ENCODE measurements at places on chromosomes 6 and 20.
A peak's percentile ranks its signal among the peaks of the same experiment; 100 is the strongest.

GRCh38 chr6:69179681-69180080 lies 544.6 kb downstream of the ADGRB3 start:
- DNase-seq, result no peak

DNA sequence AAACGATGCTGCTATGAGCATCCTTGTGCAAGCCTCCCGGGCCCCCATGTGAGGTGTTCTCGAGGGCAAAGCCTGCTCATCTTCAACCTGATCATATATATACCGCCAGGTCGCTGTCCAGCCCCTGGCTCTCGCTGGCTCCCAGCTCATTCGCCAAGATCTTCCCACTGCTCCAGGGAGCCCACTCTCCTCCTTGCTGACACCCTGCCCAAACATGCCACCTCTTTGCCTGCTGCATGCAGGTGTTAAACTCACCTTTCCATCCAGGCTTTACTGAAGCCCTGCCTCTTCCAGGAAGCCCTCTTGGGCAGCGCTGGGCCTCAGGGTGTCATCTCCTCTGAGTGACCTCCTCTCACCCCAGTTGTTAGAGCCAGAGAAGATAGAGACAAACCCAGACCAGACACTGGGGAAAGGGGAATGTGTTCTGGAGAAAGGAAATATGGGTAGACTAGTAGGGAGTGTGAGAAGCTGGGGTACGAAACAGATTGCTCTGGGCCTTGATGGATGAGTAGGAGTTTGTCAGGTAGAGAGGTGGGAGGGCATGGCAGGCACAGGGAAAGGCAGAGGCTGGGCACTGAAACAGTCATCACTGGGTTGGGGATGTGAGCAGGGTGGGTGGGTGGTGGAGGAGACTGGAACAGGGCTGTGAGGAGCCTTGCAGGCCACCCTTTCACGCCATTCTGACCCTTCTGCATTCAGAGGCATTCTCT lies 1.2 kb upstream of the DLGAP4 start:
- no peak for DNase-seq

GRCh38 chr20:51467956-51468626 lies 74.4 kb downstream of the NFATC2 start:
- no peak for DNase-seq

DNA sequence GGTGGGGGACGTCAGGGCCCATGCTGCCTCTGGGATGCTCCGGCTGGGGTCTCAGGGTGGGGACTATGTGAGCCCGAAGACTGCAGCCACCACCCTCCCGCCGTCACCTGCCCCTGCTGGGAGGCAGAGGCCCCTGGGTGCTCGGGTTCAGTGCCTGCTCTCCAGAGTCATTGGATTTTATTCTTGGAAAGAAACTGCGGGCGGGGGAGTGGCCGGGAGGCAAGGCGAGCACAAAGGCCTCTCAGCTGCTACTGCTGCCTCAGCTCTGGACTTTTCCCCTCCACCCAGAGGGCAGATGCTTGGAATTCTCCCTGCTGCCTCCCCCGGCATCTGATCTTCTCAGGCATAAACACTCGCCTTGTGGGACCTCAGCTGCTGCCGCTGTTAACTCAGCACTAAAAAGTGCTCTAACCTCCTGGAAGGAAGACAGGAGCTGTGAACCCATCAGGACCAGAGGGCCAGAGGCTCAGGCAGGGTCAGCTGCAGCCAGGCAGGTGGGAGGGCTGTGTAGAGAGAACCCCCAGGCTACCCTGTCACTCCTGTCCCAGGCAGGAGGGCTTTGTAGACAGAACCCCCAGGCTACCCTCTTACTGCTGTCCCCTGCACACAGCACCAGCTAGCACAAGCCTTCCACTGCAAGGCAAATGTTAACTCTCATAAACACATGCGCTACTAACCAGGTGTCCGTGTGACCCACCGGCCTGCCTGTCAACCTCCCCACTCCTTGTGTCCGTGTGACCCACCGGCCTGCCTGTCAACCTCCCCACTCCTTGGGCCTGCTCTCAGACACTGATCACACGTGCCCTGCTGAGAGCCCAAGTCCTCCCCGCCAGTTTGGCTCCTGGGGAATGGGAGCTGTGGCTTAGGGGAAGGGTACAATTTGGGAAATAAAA lies 9.4 kb upstream of the FRMD1 start:
- DNase-seq, result no peak

DNA sequence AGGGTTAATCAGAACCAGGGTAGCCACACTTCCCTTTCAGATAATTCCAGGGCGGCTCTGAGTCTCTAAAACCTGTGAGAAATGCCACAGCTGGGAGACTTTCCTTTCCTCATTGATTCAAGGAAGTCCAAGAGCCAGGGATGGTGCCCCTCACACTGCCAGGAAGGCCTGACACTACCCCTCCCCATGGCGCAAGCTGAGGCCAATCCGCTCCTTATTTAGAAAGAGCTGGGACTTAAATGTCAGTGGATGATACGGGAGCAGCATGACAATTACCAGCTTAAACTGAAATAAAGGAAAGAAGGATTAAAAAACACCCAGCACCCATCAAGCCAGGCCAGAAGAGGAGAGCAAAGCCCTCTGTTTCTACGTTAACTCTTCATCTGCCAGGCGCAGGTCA lies 244.4 kb downstream of the LRFN2 start:
- DNase-seq, result no peak

- no peak for DNase-seq
Observed at GRCh38 chr20:45963059-45964005, 8.7 kb downstream of the ZNF335 start.

DNA sequence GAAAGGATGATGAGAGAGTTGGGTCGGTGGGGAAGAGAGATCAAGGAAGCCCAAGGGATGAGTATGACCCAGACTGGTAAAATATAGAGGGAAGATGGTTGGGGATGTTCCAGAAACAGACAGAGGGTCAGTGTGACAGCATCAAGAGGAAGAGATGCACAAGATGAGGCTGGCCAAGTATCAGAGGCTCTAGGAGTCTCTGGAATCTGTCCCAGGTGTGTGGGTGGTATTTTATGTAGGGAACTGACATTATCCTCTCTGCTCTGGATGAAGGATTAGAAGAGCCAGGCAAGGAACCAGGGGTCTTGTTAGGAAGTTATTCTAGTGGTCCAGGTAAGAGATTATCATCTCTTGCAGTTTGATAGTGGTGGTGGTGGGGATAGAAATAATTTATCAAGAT lies 3.6 kb downstream of the PAK5 start:
- DNase-seq, result no peak

- DNase-seq, result no peak
Observed at GRCh38 chr20:63055575-63056235, 48.9 kb upstream of the BHLHE23 start.

- DNase-seq, result no peak
Observed at GRCh38 chr6:167396068-167396658, 71.3 kb downstream of the TTLL2 start.

DNA sequence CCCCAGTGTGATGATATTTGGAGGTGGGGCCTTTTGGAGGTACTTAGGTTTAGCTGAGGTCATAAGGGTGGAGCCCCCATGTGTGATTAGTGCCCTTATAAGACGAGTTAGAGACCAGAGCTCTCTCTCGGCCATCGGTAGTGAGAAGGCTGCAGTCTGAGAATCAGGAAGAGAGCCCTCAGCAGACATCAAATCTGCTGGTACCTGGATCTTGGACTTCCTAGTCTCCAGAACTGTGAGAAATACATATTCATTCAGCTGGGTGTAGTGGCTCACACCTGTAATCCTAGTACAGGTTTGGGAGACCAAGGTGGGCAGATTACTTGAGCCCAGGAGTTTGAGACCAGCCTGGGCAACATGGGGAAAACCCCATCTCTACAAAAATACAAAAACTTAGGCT lies 48.7 kb upstream of the DDR1 start:
- DNase-seq, result no peak

- no peak for DNase-seq
Observed at GRCh38 chr6:148175550-148176188, 167.0 kb upstream of the SASH1 start.

DNA sequence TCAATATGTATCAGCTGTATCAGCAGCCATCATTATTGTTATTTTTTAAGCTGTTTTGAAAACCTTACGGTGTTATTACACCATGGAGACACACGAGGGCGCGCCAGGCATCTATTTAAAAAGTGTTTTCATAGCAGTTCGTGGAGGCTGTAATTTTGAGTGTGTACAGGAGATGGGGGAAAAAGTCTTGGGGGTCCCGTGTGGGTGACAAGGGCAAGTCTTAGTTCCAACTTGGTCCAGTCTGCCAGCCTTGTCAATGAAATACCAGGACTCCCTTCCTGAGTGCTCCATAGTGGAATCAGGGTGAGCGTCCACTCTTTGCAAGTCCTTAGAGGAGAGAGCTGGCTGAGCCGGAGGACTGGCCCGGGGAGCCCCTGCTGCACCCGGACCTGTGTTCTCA lies 43.3 kb downstream of the SLC2A10 start:
- peak; percentile 53 for DNase-seq

GRCh38 chr6:44630125-44631028 lies 242.9 kb downstream of the CDC5L start:
- peak; percentile 11 for DNase-seq

DNA sequence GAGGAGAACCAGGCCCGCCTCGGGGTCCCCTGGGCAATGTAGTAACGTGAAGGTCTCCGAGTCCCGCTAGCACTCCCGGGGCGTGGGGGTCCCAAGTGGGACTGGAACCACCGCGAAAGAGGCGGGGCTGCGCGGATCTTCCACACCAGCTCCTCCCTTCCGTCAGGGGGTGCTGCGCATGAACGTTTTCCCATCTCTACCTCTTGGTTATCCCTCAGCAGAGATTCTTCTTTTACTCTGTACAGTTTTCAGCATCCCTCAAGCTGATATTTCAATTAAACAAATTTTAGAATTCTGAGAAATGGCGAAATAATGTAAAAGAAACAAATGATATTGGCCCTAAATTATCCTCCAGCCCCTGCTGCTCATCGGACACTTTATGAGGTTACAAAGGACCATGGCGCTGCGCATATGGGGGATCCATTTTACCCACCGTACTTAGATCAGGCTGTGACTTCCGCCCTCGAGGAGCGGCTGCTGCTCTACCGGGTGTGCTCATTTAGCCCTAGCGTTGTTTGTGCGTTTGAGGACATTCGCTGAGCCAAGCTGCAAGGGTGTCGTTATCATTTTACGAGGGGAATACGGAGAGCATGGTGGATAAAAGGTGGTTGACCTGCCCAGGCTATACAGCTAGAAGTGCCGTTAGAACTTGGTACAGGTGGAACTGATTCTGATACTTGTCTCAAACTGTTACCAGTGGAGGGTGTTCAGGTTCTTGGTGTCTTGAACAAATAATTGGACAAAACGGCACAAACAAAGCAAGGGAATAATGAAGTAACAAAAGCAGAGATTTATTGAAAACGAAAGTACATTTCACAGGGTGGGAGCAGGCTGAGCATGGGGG lies 75.2 kb upstream of the CHD6 start:
- peak; percentile 84 for DNase-seq

- no peak for DNase-seq
Observed at GRCh38 chr6:95519228-95520037, 57.9 kb upstream of the MANEA start.

DNA sequence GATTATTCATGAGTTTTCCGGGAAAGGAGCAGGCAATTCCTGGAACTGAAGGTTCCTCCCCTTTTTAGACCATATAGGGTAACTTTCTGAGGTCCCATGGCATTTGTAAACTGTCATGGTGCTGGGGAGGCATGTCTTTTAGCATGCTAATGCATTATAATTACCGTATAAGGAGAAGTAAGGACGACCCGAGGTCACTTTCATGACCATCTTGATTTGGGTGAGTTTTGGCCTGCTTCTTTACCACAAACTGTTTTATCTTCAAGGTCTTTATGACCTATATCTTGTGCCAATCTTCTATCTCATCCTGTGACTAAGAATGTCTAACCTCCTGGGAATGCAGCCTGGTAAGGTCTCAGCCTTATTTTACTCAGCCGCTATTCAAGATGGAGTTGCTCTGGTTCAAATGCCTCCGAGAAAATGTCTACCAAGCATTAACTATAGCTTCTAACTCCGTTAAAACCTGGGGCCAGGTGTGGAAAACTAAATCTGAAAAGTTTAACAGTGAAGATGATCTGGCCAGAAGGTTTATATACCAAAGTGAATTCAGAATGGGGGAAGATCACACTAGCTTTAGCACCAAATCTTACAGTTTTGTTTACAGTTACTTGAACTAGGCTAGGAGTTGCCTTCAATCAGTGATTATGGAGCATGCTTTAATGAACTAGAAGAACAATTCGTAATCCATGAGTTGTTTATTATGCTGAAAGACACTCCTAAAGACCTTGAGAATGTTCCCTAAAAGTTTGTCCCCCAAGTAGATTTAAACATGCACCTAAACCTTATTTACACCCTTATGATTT lies 80.0 kb upstream of the TOP1 start:
- no peak for DNase-seq

DNA sequence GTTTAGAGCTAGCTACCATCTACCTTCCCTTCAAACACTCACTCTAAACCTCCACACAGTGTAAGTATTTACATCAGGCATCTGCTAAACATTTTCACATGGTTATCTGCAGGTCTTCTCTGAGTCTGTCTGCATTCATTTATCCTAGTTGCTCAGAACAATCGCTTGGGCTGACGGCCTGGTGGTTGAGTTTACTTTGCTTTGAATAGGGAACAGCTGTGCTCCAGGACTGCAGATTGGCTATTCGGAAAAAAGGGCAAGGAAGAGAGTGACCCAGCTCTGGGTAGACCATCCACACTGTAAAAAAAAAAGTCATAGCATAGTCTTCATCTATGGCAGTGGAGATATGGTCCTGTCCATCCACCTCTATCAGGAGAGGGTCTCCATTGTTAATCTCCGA lies 115.3 kb upstream of the ESR1 start:
- DNase-seq, result no peak

DNA sequence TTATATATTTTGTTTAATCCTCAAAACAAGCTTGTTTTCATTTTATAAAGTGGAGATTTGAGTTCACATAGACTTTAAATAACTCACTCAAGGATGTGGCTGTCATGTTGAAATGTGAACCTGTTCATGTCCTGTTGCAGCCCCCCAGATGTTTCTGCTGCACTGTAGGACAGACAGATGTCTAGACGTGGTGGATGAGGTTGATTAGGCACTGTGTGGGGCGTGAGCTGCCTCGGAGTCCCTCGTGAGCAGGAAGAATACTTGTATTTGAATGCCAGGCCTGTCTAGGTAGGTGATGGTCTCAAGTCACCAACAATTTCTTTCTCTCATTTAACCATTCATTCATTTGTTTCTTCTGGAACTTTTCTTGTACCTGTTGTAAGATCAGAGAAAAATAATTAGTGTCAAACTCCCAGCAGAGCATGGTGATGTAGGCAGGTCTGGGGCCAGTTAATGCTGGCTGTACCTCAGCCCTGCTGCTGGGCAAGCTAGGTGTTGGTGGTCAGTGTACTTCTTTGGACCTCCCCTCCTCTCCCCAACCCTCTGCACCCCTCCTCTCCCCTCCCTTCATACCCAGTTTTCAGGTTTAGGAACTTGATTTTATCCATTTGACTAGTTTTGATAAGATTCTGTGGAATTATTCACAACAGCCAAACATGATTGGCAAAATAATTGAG lies 34.0 kb downstream of the AFDN start:
- DNase-seq, result no peak

GRCh38 chr6:79564636-79565035 lies 27.4 kb upstream of the LCA5 start:
- DNase-seq, result no peak

GRCh38 chr6:133743621-133744020 lies 145.3 kb upstream of the TCF21 start:
- DNase-seq, result no peak

GRCh38 chr6:92110403-92110802 lies 1309.0 kb downstream of the EPHA7 start:
- no peak for DNase-seq

GRCh38 chr6:33197431-33198048 lies 2.9 kb downstream of the RXRB start:
- DNase-seq, result peak; percentile 35

Measured in CD4-positive, alpha-beta T cell treated with Interleukin-6 for 4 hours (primary cell).